Stimulated activated CD8-positive, alpha-beta memory T cell treated with anti-CD3 and anti-CD28 coated beads, Interleukin-15, amount 100 ng/mL, for 48 hours (primary cell): ENCODE measurements at places on chromosomes 13 and 19.

GRCh38 chr13:37306778-37307544, 201.5 kb upstream of the CSNK1A1L start:
- DNase-seq, result no peak

DNA sequence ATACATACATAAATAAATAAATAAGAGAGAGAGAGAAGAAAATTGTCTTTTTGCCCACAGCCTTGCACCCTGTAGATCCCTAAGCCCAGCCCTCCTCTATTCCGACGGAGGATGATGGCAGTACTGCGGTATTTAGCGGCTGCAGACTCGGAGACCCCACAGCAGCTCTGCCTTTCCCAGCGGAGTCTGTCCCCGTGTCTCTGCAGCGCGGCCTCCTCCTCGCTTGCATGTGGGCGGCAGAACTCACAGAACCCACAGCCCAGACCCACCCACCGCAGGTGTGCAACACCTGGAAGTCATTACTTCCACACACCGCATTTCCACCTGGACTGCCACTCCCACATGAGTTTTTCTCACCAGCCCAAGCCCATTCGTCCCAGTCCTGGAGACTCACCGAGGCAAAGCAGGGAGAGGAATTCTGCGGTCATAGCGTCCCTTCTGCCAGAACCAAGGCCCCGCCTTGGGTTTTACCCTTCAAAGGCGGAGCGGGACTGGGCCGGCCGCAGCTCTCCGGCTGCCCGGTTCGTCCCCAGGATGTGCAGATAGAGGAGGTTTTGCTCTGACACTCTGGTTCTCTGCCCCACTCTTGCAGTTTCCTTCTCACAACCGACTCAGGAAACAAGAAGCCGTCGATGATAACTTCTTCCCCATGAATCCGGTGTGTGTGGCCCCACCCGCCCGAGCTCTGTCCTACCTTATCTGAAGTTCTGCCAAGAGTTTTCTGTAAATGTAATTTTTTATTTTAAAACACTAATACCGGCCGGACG, at the start of gene VSTM1:
Gene VSTM1 (minus strand): TSS at position 548 of the 767 bp plus-strand sequence. CDS start 120 bp downstream, at position 428.
- no peak for DNase-seq

- no peak for DNase-seq
These were observed 41.4 kb upstream of the SERP2 start for GRCh38 chr13:44331912-44332851.

DNA sequence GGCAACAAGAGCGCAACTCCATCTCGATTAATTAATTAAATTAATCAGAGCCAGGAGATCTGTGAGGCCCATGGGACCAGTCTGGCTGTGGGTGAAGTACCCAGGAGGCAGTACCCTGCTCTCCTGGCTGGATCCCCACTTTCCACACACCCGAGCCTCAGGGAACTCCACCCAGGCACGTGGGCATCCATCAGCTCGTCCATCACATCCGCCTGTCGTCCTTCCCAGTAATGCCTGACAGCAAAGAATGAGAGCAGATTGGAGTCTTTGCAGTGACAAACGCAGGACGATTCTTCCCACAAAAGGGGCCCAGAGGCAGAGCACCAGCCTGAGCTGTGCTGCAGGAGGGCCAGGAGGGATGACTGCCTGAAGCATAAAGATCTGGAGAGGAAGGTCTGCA, 35.8 kb downstream of the VSTM2B start:
- DNase-seq, result no peak

DNA sequence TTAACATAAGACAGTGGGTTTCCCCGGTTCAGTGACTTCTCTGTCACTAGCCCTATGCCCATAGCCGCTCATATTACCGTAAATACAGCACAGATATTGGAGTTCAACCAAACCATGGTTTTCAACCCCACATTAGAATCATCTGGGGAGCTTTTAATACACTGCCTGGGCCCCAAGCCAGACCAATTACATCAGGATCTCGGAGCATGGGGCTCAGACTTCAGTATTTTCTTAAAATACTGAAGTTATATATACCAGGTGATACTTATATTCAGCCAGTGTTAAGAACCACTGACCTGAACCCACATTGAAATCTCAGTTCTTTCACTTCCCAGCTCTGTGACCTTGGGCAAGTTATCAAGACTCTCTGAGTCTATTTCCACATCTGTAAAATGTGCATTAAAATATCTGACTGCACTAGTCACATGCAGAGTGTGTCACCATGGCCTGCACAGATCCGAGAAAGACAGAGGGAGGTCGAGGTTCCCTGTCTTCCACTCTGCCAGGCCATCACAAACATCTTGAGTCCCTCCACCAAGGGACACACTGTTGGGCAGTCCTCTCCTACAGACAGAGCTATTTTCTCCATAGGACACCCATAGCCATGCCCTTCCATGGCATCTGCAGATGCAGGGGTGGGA, 32.2 kb upstream of the IPO5 start:
- DNase-seq, result no peak

- DNase-seq, result no peak
These were observed 38.9 kb downstream of the TSC22D1 start for GRCh38 chr13:44537248-44537647.

DNA sequence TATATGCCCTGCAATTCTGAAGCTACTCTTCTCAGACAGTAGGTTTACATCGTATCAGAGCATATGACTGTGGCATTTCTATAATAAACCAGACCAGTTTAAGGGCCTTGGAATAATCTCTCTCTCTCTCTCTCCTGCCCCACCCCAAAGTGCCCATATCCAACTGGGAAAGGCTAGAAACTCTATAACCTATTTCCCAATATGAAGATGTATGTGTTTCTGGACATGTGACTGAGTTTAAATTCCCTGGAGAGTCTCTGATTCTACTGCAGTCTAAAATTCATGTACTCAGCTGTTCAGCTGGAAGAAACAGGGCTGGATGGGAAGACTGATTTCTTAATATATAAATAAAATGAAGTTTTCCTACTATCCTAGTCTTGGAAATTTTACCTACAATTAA, 91.9 kb upstream of the MBNL2 start:
- DNase-seq, result no peak

DNA sequence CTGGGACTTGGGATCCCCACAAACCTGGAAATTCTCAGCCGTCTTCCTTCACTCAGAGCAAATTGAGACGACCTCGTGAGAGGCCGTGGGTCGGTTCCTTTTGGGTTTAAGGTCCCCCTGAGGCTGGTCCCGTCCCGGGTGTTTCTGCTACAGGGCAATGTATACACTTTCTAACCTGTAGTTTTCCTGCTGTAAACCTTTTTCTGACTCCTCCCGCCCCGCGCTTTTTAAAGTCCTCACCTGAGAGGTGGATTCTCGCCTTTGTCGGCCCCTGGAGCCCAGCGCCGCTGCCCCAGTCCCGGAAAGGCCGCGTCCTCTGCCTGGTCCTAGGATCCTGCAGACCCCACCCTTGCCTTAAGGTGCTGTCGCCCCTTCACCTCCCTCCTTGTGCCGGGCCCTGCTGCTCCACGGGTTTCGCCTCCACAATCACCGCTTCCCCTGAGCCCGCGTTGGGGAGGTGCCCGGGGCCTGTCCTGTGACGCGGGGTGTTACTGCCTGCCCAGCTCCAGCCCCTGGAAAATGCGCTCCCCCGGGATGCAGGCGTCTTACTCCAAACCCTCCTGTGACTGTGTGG, 391 bp downstream of the ZNF761 start:
- DNase-seq, result no peak

- no peak for DNase-seq
These were observed 2165.2 kb downstream of the PCDH9 start for GRCh38 chr13:65064967-65065366.
